Upper lobe of right lung (tissue), 1 donor: ENCODE measurements at places on chromosomes 7 and 10. TPM values are rescaled to one million over a fixed set of nuclear protein-coding genes. Genes with fewer than 3 reads are reported as not detected.

- DNase-seq, result no peak
Observed at GRCh38 chr7:10429031-10429430, 544.6 kb upstream of the PHF14 start.

Gene JAZF1
- total RNA-seq, result 20.6 TPM

Gene EN2
- total RNA-seq, result not detected

DNA sequence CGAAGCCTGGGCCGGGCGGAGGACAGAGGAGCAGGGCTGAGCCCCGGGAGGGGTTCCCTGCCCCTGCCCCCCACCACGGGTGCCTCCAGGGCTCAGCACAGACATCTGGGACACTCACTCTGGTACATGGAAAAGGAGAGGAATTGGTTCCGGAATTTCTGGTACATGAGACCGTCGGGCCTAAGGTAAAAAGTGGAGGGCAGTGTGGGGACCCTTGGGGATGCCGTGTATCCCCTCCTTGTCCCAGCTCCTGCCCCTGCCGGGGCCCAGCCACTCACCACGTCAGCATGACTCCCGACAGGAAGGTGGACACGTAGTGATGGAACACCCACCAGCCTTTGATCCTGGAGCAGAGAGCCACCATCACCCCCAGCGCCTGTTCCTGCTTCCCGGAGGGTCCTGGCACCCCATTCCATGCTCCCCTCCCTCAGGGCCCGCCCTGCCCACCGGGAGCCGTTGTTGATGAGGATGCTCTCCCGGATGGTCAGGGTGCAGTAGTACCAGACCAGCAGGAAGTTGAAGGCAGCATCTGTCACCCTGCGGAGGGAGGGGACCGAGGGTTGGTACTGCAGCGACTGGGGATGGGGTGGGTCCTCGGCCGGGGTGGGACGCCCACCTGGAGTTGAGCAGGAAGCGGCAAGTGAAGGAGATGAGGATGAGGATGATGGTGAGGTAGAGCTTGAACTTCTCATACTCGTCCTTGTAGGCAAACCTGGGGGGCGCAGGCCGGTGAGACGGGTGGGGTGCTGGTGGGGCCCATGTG lies 6.4 kb downstream of the TMEM120A start:
- DNase-seq, result peak; percentile 62

DNA sequence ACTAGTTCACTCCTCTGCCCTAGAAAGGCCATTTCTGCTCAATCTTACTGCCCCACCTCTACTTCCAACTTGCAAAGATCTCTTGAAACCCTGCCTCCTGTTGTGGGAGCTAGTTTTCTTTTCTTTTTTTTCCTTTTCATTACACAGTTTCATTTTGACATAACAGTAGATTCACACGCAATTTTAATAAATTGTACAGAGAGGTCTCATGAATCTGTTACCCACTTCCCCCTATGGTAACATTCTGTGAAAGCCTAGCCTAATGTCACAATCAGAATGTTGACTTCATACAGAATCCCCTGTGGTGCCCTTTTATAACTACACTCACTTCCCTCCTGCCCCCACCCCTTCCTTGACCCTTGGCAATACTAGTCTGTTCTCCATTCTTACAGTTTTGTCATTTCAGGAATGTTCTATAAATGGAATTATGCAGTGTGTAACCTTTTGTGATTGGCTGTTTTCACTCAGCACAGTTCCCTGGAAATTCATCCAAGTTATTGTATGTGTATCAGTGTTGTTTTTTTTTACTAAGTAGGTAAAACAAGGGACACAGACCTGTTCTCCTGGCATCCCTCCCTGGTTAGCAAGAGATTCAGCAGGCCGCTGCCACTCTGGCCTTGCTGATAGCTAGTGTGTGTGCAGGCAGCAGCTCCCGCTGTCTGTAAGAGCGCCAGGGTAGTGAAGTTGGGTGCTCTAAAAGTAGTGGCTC lies 21.5 kb downstream of the CHST3 start:
- DNase-seq, result no peak

GRCh38 chr7:71239586-71240268 lies 107.8 kb downstream of the GALNT17 start:
- no peak for DNase-seq

GRCh38 chr10:17910125-17910789 lies 41.5 kb upstream of the SLC39A12 start:
- no peak for DNase-seq

- DNase-seq, result no peak
Observed at GRCh38 chr7:12757443-12757842, 70.0 kb downstream of the ARL4A start.

Gene VDAC2
- total RNA-seq, result 119 TPM

Gene BCCIP
- total RNA-seq, result 36.9 TPM

DNA sequence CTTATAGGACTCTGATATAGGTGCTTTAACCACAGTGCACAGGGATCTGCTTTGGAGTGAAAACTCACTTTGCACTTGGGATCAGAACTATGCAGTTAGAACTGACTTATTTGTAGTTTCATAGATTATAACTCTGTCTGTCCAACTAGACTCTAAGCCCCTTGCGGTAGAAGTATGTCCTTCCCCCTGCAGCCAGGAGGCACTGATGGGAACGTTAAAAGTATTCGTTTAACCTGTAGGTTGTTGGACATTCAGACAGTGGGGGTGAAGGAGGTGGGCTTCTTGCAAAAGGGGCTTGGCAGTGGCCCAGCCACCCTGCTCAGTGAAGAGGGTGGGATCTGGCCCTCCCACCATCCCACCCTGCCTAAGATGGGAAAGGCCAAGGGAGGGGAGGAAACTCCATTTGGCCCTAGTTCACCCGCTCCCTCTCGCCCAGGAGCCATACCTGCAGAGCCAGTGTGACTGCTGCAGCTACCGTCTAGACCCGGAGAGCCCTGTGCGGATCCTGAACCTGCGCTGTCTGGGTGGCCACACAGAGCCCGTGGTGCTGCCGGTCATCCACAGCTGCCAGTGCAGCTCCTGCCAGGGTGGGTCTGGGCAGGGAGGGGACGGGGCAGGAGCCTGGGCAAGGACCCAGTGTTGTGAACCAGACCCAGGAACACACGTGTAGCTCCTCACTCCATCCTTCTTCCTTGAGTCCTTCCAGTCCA lies 5.7 kb upstream of the ZNF862 start:
- DNase-seq, result peak; percentile 37

DNA sequence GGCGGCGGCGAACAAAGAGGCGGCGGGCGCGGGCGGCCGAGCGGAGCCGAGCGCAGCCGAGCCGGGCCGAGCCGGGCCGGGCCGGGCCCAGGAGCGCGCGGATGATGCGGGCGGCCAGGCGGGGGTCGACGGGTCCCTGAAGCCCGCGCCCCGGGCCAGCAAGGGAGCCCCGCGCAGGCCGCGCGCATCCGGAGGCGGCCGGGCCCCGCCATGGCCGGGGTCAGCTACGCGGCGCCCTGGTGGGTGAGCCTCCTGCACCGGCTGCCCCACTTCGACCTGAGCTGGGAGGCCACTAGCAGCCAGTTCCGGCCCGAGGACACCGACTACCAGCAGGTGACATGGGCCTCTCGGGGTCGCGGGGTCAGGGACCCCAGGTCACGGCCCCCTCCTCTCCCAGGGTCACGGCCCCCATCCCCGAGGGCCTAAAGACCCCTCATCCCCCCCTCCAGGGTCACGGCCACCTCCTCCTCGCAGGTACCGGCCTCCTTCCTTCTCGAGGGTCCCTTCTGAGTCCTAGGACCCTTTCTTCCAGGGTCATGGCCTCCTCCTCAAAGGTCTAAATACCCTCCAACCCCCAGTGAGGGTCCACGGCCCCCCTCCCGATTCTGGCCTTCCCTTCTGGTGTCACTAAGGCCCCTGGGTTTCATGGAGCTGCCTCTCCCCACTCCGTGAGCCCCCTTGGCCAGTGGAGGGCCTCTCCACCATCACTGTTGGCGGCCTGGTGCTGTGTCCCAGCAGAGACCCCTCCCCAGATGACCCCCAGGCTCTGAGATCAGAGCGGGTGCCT lies at the start of gene TTYH3:
TSS of gene TTYH3 (plus strand) at position 41 of the 787 bp plus-strand sequence. CDS start at position 211, 170 bp downstream.
- no peak for DNase-seq

DNA sequence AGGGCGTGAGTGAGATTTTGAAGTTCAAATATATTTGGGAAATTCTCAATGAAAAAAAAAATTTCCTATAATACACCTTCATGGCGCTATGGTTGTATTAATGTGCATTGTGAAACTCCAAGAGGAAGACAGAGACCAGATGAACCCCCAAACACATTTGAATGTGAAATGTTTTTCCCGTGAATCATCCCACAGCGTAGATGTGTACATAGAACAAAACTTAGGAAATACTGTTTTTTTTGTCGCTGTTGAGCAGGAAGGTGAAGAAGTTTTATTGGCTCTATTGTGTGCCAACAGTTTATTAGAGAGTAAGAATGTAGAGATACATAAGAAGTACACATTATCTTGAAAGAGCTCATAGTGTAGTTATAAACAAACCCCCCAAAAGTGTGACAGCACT lies 134.0 kb downstream of the KCND2 start:
- no peak for DNase-seq

Gene MYOZ1
- 5.2 TPM for total RNA-seq

GRCh38 chr7:81692146-81692905 lies 77.5 kb downstream of the HGF start:
- no peak for DNase-seq

GRCh38 chr7:151954866-151955820 lies 1.1 kb upstream of the GALNTL5 start:
- no peak for DNase-seq

Gene RBP3
- not detected for total RNA-seq

DNA sequence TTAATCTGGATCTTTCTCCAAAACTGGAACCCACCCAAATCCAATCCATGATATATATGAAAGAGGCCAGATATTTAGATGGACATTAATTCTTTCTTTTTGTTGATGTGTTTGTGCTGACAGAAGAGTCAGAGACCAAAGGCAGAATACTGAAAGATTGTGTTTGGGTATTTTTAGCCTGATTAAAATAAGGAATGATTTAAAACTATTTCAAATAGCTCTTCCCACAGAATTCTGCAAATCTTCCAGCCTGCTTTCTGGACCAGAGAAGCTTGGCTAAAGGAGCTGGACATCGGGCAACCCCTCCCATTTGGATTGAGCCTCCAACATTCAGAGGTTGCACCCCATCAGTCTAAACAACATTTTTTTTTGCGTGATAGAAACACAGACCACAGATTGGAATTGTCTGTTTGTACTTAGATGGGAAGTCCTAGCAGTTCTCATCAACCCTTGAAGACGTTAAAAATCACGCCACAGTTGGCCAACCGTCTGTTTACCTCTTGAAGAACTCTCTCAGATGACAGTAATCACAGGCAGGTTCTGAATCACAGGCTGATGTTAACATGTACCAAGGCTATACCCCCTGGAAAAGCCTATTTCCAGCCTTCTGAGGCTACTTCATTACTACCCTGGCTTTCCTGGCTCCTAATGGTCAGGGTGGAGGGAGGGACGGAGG lies 155.2 kb upstream of the NRP1 start:
- DNase-seq, result no peak

Gene CPA1
- not detected for total RNA-seq

GRCh38 chr10:107687701-107688100 lies 523.2 kb upstream of the SORCS1 start:
- DNase-seq, result no peak

DNA sequence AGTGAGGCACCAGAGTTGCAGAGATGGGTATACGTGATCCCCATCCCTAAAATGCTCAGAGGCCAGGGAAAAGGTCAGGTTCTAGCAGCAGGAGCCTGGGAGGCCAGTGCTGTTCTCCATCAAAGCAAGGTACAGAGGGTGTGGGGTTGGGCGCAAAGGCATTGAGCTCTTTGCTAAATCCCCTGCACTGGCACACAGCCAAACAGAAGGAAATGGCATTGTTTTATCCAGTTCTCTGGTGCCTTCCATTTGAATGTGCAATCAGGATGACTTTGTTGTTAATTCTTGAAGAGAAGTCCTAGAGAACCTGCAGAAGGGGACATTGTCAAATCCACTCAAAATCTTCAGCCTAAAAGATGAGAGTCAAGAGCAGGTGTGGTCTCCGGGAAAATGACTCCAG lies 111.3 kb upstream of the CHST15 start:
- DNase-seq, result no peak

Gene SLC29A4
- 0.98 TPM for total RNA-seq

DNA sequence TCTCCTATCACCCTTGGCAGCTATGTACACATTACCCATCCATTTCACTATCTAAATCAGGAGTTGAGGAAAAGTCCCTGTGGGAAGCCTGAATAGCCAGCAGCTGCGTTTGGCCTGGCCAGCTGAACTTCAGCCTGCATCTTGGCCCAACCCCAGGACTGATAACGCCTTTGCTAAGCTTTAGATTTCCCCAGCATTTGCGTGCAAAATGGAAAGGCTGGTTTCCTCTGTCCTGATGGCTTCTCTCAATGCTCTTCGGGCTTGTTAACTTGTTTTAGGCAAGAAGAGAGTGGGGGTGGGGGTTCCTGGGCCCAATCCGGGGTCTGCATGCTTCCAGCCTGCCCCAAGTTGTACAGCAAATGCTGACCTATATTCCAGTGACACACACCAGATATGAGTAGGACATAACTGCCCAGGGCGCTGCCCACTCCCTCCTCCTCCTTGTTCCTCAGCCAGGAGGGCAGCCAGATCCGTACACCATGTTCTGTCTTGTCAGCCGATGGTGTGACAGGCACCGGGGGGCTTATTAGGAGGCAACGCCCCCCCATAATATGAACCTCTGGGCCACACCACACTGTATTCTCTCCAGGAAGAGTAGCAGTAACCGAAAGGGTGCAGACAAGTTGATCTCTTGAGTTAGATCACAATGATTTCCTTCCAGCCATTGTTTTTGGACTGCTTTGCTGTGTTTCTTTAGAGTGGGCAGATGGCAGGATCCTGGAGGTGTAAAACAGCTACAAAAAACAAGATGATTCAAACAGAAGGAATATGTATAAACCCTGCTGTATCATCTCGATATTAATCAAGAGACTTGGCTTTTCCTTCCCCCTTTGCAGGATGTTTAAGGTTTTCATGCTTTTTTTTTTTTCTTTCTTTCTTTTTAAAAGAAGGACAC lies 339.0 kb downstream of the RNLS start:
- DNase-seq, result peak; percentile 60

- peak; percentile 56 for DNase-seq
Observed at GRCh38 chr10:974785-975074, 13.5 kb upstream of the GTPBP4 start.

- peak; percentile 86 for DNase-seq
Observed at GRCh38 chr7:138981332-138982203, at the start of gene KIAA1549. Gene KIAA1549, minus strand, starts transcription at chr7:138981389. Its CDS starts 120 bp downstream, at chr7:138981269.

Gene NPTX2
- 2.1 TPM for total RNA-seq

GRCh38 chr10:114395366-114396022 lies 8.8 kb downstream of the AFAP1L2 start:
- no peak for DNase-seq

- DNase-seq, result no peak
Observed at GRCh38 chr7:14871880-14872279, 30.7 kb downstream of the DGKB start.
